ENCODE measurements at places on chromosomes 16 and 17.
A peak's percentile ranks its signal among the peaks of the same experiment; 100 is the strongest.

DNA sequence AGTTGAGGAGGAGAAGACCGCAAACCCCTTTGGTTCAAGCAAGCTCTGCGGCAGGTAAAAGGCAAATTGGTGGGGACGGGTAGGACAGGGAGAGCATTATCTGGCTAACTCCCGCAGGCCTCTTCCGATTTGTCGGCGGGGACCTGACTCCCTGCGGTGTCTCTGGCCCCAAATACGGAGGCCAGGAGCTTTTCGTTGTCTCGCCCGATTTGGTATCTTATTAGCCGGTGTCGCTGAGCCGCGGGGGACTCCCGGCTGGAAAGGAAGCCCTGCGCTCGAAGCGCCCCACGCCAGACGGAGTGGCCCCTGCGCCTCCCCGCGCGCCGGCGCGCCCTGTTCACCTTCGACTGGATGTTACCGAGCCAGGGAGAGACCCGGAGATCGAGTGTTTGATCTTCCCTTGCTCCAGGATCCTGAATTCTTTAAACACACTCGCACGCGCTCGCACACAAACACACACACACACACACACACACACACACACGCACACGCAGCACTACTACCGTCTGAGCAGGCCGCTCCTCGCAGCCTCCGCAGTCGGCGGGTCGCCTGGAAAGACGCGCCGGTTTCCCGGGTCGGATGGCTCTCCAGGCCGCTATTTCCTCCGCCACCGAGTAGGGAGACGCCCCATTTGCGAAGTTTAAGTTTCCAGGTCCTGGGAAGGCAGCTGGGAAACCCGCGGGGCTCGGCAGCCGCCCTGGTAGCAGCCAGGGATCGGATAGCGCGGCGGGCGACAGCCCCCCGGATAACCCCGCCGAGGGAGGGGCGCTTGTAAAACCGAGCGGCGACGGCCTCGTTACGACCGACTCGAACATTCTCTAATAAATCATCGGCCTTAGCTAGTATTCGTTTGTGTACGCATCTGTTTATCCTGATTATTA lies 3.3 kb downstream of the PRAC1 start:
- DNase-seq = no peak

DNA sequence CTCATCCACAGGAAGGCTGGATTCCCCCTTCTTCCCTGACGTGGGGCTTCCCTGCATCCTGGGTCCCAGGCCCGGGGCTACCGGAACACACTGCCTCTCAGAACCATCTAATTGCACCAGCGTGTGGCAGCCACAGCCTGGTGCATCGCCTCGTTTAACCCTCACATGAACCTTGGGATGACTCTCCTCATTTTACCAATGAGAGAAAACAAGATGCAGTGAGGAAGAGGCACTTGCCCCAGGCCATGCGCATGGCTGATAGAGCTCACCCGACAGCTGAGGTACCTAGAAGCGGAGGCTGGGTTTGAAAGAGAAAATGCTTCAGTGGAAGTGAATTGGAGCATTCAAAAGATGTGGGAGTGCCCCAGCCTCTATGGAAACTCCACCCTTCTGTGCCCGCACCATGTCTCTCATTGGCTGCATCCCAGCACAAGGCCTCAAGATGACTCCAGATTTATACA lies 162.3 kb downstream of the KATNIP start:
- DNase-seq = no peak

- DNase-seq = no peak
Measured at GRCh38 chr16:53374800-53375199, 59.5 kb upstream of the RBL2 start.

DNA sequence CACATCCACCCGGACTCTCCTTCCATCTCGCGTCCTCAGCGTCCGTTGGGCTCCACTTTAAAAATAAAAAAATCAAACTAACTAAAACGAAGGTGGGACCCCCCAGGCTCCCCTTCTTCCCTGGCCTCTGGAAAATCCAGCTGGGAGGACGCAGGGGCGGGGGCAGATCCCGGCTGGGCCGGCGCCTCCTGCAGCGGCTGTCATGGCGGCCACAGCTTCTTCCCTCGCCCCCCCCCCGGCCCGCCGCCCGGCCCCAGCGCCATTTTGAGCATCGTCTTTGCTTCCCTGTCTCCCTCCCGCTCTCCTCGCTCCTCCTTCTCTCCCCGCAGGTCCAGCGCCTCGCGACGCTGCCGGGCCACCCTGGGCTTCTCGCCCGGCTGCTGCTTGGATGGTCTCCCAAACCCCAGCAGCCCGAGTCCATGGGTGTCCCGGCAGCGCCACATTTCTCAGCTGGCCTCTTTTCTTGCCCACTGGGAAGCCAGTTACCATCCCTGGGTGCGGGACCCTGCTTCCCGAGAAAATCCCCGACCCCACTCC lies 3.3 kb downstream of the HOXB2 start:
- DNase-seq = no peak

GRCh38 chr16:56700195-56700594 lies 17.9 kb downstream of the MT1X start:
- no peak for DNase-seq

DNA sequence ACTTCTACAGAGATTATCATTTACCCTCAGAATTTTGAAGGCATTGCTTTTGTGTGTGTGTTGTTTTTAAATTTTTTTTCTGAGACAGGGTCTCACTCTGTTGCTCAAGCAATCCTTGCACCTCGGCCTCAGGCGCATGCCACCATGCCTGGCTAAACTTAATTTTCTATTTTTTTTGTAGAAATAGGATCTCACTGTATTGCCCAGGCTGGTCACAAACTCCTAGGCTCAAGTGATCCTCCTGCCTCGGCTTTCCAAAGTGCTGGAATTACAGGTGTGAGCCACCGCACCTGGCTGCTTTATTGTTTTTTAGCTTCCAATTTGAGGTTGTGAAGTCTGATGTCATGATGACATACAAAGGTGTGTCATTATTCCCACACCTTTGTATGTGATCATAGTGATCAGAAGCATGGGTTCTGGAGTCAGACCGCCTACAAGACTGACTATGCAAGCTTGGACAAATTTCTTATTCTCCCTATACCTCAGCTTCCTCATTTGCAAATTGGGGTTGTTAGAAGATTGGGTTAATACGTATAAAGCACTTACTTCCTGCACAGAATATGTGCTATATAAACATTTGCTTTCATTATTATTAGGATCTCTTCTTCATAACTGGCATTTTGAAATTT lies 5.8 kb downstream of the SEPHS2 start:
- no peak for DNase-seq

- DNase-seq = no peak
Measured at GRCh38 chr16:2856061-2856670, 1.8 kb downstream of the PRSS22 start.

DNA sequence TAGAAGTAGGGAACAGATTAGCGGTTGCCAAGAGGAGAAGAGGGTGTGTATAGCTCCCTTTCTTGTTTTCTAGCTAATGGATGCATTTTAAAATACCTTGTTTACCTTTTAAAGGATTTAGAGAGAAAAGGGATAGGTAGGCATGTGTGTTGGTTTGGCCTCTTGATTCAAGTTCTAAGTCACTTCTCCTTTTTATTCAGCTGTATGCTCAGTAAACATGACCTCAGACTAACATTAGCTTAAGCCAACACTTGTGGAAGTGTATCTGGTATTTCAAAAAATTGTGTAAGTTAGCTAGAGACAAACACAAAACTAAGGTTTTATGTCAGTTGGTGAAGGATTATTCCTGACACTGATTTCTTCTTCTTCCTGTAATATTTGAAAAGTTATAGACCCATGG lies 204.1 kb upstream of the NOG start:
- no peak for DNase-seq

- DNase-seq = no peak
Measured at GRCh38 chr16:84599521-84600202, 18.2 kb downstream of the COTL1 start.

GRCh38 chr16:87952751-87953150 lies 1.5 kb downstream of the BANP start:
- no peak for DNase-seq

- DNase-seq = no peak
Measured at GRCh38 chr16:82943371-82943770, 316.6 kb downstream of the CDH13 start.

DNA sequence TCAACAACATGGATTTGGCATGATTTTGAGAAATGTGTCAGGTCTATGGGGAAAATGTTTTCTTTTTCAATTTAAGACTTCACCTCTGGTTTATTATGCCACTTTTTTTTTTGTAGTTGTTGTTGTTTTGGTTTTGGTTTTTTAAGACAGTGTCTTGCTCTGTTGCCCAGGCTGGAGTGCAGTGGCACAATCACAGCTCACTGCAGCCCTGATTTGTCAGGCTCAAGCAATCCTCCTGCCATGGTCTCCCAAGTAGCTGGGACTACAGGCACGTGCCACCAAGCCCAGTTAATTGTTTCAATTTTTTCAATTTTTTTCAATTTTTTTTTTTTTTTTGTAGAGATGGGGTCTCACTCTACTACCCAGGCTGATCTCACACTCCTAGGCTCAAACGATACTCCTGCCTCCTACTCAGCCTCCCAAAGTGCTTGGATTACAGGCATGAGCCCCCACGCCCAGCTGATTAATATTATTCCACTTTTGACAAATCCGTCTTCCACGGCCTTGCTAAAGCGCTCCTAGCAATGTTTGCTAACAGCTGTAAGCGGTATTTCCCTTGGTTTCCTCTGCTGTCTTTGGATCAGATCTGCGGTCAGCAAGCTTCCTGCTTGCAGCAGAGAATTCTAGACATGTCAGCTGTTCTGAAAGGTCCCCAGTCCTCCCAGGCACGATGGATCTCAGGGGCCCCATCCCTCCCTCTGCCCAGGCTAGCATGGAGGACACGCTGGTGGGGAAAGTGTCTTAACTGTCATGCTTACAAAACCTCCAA lies 7.0 kb upstream of the MILR1 start:
- DNase-seq = no peak

- no peak for DNase-seq
Measured at GRCh38 chr16:12147681-12148080, 171.1 kb downstream of the SNX29 start.

- DNase-seq = no peak
Measured at GRCh38 chr17:1216217-1217088, 36.7 kb upstream of the ABR start.

GRCh38 chr17:77749989-77750388 lies 208.5 kb upstream of the TNRC6C start:
- DNase-seq = no peak

GRCh38 chr17:80708480-80708879 lies 163.8 kb downstream of the RPTOR start:
- no peak for DNase-seq

DNA sequence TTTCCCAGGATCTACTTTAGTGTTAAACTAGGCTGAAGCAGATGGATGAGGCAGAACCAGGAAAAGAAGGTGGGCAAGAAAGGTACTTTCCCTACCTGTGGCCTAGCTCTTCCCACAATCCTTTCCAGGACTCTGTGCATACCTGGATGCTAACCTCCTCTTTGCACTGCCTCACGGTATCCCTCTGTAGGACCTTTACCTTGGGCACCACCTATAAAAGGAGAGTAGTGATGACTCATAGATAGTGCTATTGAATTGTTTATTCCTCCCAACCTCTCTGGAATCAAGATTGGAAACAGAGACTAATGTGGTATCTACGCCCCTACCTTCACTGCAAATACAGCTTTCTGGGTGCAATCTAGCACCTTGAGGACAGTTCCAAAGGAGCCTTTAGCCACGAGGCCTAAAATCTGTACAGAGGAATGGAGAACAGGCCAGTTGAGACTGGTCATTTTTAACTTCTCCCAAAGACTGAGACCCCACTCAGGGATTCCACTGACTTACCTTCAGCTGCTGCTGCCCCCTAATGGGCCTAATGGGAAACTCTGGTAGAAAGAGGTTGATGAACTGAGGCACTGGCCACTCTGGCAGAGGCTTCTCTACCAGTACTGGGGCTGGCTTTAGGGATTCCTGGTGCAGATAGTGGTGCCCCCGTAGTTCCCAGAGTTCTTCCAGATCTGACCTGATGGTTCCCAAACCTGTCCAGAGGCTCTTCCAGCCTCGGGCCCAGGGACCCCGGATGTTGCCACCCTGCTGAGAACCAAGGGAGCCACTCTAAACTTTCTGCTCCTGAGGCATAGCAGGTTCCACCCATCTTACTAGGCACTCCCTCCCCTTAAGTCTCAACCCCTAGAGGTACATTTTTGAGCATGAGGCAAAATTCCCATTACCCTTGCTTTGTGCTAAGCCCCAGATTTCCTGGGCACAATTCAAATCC lies 781 bp downstream of the RSKR start:
- no peak for DNase-seq

DNA sequence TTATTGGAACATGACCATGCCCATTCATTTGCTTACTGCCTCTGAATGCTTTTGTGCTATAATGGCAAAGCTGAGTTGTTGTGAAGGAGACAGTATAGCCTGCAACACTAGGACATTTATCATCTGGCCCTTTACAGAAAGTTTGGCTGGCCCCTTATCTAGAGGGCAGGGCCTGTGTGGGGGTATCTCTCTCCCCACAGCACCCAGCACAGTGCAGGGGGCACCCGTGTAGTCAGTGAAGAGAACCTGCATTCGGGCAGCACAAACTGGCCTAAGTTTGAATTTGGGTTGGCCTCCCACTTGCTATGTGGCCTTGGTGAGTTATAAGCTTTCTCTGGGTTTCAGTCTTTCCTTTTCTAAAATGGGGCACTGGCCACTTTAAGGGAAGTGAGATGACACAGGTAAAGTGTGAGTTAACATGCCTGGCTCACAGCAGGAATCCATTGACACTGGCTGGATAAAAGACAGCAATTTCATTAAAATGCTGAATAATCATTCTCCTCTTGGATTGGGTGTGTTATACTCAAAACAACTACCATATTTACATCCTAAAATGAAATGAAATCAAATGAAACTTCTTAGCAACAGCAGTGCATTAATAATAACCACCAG lies 12.1 kb downstream of the UBE2O start:
- DNase-seq = no peak

DNA sequence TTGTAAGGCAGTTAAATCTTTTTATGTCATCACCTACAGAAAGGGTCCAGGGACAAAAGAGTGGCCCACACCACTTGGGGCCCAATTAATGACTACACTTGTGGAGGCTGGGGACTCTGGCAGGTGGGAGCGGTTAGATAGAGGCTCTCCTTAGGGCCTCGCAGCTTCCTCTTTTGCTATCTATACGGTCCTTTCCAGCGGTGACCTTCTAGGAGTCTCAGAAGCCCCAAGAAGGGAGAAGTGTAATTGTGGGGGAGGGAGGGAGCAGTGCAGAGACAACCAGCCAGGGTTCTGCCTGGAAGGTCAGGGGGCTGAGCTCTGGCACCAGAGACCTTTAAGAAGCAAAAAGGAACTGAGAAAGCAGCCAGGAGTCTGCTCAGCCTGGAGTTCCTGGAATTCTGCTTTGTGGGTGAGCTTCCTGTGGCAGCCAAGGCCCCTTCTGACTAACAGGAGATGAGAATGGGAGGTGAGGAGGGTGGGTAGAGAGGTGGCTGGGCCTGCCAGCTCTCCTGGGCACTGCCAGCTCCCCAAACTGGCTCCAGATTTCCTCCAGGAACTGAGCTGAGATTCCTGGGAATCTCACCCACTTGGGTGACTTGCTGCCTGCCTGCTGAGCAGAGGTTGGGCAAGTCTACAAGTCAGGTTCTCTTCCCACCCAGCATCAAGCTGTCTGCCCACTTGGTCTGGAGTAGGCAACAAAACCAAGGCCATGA lies 16.3 kb upstream of the MAP3K14 start:
- peak; percentile 79 for DNase-seq

GRCh38 chr16:25950586-25951281 lies 259.0 kb downstream of the HS3ST4 start:
- DNase-seq = no peak
